ENCODE measurements at places on chromosomes 2 and 18.
A peak's percentile ranks its signal among the peaks of the same experiment; 100 is the strongest.

GRCh38 chr2:70456585-70457495, 96.8 kb downstream of the TGFA start:
- DNase-seq: no peak

DNA sequence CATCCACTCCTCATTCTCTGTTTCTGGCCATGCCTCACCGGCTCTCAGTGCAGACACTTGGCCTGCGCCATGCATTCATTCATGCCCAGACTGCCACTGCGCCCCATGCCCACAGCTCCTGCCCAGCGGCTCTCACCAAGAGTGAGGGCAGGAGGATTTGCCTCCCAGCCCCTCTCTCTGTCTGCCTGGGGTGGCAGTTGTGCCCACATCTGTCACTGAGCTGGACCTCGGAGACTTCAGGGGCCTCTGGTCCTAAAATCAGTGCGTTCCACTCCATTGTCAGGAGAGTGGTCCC, 75.1 kb downstream of the CIB4 start:
- DNase-seq: no peak

DNA sequence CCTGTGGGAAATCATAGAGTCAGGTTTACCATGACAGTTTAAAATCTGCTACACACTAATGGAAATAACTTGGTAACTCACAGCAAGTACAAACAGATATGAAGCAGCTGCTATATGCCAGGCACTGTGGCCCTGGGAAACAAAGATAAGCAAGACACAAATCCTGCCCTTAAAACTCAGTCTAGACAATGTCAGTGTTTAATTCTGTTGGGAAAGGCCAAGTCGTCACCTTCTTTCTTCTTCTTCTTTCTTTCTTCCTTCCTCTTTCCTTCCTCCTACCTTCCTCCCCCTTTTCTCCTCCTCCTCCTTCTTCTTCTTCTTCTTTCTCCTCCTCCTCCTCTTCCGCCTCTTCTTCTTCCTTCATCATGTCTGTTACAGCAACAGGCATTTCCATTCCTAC, 26.8 kb downstream of the PLEK start:
- DNase-seq: no peak

DNA sequence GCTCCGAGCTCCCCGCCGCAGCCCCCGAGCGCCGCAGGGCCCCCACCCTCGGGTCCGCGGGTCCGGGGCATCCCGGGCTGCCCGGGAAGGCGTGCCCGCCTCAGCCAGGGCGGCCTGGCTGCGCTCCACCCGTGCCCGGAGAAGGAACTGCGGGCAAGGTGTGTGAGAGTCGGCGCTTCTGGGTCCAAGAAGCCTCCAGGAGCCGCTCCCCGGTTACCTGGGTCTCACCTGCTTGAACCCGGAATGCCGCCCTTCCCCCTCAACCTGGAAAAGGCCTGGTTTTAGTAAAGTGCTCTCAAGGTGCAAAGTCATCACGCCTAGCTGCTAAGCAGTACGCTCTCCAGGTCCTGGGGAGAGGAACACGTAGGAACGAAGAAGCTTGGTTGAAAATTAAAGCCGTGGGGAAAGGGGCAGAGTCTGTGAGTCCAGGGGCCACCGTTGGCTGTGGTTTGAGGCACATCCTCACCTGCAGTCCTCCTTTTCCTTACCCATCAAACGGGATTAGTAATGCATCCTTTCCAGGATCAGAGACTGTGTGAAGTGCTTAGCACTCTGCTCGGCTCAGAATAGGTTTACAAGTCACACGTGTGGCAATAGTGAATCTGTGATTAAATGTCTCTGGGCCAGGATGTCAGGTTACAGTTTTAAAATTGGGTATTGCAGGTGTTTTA, 1.2 kb downstream of the ASAP2 start:
- DNase-seq: peak; percentile 68

- DNase-seq: no peak
Observed at GRCh38 chr2:50368361-50368760, 663.6 kb downstream of the NRXN1 start.

GRCh38 chr2:62704654-62705006, 883 bp upstream of the EHBP1 start:
- no peak for DNase-seq

GRCh38 chr2:238015705-238016104, 45.1 kb upstream of the SCLY start:
- no peak for DNase-seq

DNA sequence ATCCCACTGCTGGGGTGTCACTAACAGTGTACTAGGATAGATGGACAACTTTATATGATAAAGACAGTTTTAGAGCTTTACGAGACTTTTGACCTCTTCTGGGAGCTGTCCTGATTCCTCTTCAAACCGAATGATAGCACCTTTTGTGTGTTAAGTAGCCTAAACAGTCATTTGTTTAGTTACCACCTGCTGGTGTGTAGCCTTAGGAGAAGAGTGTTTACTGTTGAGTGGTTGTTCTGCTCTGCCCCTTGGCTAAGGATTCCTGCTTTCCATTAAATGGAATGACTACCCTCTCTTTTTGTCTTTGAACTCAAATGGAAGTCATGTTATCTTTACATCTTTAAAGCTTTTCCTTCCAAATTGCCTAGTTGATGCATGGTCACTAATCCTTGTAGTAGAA, 28.0 kb upstream of the MGAT5 start:
- no peak for DNase-seq

DNA sequence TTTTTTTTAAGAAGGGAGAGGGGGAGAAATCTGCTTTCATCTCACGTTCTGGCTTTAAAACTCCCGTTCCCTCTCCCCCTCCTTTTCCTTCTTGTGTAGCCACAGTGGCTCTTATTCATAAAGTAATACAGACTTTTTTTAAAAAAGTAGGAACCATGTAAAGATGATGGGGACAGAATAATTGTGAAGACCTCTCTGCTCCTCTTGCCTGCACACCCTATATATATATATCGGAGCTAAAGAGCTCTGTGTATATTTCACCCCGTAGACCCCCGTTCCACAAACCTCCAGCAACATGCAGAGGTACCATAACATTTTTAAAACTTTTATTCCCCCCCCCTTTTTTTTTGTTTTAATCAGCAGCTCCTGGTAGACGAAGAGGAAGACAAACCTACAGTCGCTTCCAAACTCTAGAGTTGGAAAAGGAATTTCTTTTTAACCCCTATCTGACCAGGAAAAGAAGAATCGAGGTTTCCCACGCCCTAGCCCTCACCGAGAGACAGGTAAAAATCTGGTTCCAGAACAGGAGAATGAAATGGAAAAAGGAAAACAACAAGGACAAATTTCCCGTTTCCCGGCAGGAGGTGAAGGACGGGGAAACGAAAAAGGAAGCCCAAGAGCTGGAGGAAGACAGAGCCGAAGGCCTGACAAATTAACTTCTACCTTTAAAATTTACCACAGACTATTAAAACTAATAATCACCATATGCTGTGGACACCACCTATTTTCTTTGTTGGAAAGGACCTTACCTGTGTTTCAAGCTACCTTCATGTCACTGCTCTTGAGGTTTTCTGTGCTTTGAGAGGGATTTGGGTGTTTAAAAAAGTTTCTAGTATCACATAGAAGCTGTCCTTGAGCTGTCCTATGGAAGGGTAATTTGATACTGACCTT, 1.7 kb downstream of the HOXD8 start:
- DNase-seq: no peak

DNA sequence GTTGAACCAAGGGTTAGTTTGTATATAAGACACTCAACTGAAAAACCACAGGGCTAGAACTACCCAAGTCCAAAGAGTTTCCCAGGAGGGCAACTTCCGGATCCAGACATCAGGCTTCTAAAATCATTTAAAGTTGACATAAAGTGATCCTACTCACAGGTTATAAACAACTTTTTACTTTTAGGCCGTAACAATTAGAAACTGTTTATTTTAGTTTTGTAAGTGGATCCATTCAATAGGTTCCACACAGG, 454.6 kb downstream of the MEIS1 start:
- DNase-seq: no peak

DNA sequence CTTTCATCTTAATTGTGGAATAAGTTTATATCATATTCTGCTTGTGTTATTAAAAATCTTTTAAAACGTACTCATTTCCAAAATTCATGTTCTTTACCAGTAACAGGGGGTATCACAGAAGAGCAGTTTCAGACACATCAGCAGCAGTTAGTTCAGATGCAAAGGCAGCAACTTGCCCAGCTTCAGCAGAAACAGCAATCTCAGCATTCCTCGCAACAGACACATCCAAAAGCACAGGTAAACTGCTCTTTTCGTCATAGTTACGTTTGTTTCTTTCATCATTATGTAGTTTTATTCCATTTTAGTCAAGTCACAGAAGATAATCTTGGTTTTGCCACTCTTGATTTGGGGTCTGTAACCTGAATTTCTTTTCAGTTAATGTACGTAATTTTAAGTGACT, 93.5 kb upstream of the KIF5C start:
- no peak for DNase-seq

DNA sequence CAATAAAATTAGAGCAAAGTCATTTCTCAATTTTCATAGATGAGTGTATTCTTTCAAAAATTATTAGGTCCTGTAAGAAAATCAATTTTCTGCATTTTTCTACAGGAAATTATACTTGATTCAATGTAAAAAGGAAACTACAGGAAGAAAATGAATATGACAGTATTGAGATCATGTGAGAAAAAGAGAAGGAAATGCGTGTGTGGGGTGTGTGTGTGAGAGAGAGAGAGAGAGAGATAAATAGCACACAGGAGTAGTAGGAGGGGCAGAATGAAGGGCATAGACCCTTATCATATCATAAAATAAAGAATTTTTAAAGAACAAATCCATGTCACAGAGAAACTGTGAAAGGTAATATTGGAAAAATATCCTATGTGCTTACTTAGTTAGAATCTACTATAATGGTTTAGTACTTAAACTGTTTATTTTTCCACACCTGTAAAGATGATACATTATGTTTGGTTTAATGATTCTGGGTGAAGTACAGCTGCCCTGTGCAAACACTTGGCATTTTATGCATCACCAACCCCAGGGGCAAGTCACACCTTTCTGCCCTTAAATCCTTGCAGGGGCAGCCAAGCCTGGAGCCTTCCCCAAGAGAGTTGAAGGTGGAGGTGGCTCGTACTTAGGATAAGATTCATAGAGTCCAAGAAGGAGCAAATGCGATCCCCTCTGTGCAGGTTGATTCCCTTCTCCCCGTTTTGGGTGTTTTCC, 276.4 kb downstream of the TGIF1 start:
- no peak for DNase-seq

DNA sequence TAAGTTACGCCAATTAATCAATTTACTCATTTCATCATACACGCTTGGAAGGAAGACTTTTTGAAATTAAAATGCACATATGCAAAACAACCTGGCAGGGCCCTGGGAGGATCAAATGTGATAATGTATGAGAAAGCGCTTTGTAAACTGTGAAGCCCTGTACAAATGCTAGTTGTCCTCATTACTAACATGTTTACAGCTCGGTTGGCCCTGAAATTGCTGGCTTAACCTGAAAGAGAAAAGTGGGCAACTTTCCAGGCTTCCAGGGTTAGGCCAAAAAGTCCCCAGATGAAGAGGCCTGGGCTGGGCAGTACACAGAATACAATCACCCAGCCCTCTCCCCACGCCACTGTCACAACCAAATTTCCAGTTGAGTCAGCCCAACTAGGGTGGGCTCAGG, 60.2 kb downstream of the DNMT3A start:
- no peak for DNase-seq

DNA sequence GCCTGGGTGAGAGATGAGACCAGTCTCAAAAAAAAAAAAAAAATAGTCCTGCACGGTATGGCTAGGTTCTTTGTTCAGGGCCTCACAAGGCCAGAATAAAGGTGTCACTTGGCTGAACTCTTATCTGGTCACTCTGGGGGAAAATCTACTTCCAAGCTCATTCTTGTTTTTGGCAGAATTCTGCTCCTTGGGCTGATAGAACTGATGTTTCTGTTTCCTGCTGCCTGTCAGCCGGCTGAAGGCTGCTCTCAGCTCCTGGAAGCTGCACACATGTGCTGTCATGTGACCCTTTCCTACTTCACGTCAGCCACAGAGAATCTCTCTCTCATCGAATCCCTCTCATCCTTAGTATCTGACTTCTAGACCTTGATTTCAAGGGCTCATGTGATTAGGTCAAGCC, 10.4 kb downstream of the CSRNP3 start:
- DNase-seq: no peak

- peak; percentile 93 for DNase-seq
Observed at GRCh38 chr2:28325567-28326468, 66.8 kb upstream of the FOSL2 start.

DNA sequence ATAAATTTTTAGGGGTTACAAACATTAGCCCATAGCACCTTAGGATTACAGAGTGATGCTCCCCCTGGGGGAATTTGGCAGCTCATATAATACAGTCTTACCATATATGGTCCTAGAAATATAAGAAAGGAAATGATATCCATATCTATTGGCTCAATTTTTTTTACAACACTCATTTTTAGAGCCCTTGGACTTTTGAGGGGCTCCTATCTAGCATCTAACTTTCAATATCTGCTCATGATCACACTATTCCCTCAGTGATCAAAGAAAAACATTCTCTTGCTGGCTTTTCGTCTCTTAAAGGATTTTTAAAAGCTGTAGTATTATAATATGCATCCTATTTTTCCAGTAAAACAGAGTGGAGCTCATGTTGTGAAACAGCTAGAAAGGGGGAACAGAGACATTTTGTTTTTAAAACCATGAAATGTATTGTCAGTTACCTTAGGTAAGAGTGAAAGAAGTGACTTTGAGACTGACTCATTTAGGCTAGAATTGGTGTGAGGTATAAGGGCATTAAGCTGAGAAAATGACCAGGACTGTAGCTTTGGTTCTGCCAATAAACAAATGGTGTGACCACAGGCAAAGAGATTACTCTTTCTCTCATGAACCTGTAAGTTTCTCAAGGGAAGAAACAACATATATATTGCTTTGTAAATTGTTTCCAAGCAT, 65.8 kb downstream of the ALPK2 start:
- no peak for DNase-seq

GRCh38 chr2:168978461-168978861, 52.7 kb downstream of the ABCB11 start:
- DNase-seq: no peak

GRCh38 chr2:172496160-172496608, 59.7 kb upstream of the PDK1 start:
- DNase-seq: no peak

DNA sequence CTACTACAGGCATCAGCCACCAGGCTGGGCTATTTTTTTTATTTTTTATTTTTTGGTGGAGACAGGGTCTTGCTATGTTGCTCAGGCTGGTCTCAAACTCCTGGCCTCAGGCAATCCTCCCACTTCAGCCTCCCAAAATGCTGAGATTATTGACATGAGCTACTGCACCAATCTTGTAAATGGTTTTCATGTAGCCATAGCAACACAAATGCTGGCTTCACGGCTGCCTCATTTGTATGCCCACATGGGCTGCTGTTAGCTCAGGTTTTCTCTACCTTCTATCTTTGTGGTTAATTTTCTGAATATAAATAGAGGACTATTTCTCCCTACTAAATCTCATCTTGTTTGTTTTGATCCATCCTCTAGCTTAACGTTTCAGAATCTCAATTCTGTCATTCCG, 58.2 kb downstream of the PLEKHM3 start:
- peak; percentile 1 for DNase-seq

- no peak for DNase-seq
Observed at GRCh38 chr18:79588636-79589481, 90.7 kb upstream of the CTDP1 start.

DNA sequence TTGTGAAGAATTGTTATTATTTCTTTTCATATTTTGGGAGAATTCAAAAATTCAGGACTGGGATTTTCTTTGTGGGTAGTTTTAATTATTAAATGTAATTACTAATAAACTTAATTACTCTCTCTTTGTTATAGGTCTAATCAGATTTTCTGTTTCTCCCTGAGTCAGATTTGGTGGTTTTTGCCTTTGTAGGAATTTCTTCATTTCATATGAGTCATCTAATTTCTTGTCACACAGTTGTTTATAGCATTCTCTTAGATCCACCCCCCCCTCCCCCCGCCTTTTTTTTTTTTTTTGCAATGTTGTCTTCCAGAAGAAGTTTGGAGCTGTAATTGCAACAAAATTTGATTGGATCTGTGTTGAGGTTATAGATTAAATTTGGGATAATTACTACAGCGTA, 26.0 kb upstream of the GALR1 start:
- no peak for DNase-seq

All from NCI-H524 (cell line).